Mesenteric fat pad (tissue), 1 donor: ENCODE measurements at places on chromosomes 4 and X. TPM values are rescaled to one million over a fixed set of nuclear protein-coding genes. Genes with fewer than 3 reads are reported as not detected.

- no peak for DNase-seq
Observed at GRCh38 chr4:15936495-15936894, 2.0 kb downstream of the FGFBP1 start.

- no peak for DNase-seq
Observed at GRCh38 chrX:17098516-17099247, 152.2 kb downstream of the REPS2 start.

DNA sequence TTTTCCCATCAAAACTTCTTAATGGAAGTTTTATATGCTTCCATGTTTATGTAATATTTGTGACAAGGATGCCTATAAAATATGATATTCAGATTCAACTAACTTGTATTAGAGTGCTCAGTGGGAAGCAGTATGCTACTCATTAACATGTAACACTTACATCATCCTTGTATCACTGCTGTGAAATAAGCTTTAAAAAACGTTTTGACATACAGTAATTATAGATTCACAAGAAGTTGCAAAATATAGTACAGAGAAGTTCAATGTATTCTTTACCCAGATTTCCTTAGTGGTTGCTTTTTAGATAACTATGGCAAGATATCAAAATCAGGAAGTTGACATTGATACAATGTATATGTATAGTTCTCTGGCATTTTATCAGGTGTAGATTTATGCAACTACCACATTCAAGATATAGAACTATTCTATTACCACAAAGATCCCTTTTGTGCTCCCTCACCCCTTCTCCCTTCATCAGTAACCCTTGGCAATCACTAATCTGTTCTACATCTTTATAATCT, 56.3 kb downstream of the DTHD1 start:
- DNase-seq = no peak

- no peak for DNase-seq
Observed at GRCh38 chrX:1741816-1742394, 127.0 kb downstream of the ASMT start.

- DNase-seq = no peak
Observed at GRCh38 chr4:168154546-168155277, 62.4 kb downstream of the ANXA10 start.

DNA sequence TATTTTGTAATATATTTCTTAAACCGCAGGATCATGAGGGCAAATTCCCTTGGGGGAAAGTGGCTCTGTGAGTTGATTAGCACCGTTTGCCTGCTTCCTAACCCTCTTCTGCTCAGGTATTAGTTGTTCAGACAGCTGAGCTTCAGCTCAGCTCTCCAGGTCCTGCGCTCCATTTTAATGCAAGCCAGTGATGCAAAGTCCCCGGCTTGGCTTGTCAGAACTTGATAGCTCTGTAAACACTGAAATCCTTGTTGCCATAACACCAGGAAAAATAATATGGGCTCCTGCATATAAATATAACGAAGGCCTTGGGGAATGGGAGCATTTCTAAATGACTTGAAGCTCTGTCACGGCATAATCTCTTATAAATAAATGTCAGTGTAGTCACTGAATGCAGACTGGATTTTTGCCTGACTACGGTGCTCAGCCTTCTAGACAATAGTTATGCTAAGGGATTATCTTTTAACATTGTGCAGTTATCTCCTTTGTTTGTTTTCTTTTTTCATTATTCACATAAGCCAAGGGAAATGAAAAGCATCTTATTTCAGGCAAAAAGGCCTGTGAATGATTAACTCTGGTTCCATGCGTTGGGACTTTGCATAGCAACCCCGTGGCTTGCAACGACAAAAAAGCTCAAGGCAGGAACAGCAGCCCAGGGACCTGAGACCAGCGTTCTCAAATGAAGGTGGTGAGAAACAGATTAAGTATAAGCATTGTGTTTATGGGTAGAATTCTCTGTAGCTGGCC, 253.2 kb downstream of the SPRY1 start:
- DNase-seq = no peak

DNA sequence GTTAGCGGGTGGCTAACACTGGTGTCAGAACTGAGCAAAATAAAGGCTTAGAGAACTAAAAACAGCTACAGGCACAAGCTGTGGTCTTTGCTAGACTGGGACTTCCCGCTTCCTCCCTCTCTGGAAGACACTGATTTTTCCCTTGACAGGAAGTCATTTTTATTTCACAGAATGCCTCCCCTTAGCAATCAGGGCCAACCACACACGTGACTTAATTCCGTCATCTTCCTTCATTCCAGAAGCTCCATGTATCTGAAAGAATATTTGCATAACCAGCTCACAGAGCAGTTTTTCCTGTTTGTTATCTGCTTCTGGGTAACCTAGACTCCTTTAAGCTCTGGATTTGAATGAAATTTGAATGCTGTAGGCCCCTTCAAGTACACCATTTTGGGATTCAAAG, 327.5 kb upstream of the FRG1 start:
- no peak for DNase-seq

DNA sequence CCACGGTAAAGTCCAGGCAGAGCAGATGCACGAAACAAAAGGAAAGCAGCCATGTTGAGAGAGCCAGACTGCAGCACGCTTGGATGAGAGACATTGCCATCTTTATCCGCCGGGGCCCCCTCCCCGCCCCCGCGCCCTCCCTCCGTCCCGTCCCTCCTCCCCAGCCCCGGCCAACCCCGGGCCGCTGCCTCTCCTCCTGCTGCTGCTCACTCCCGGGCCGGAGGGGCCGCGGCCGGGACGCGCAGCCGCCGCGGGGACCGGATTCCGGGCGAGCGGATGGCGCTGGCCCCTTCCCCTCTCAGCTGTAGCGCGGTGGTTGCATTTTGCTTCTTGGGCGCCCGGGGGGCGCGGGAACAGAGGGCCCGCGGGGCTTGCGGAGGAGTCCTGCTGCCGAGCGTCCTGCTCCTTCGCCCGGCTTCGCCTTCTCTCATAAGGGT, 542 bp downstream of the RNF150 start:
- DNase-seq = no peak

GRCh38 chr4:118817178-118817930, 18.6 kb downstream of the SEC24D start:
- DNase-seq = no peak

DNA sequence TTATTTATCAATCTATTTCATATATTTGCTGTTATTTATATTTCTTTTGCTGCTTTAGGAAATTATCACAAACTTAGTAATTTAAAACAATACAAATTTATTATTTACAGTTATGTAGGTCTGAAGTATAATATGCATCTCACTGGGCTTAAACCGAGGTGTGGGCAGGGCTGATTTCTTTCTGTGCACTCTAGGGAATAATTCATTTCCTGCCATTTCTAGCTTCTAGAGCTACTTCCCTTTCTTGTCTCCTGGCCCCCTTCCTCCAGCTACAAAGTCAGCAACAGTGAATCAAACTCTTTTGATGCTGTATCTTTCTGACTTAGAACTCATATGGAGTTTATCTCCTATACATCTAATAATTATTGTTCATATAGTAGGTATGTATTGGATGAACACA, 303.5 kb upstream of the ARSJ start:
- DNase-seq = no peak

Gene SPARCL1
- 302 TPM for total RNA-seq

Gene GJB1
- not detected for total RNA-seq

Gene PCDH7
- total RNA-seq = 0.93 TPM

Gene SCARB2
- total RNA-seq = 176 TPM

Gene F8A1
- 32.8 TPM for total RNA-seq
